GF-D8 (cell line): ENCODE measurements at places on chromosomes 12 and 14.
A peak's percentile ranks its signal among the peaks of the same experiment; 100 is the strongest.

- DNase-seq: no peak
Observed at GRCh38 chr12:132426349-132427173, 63.4 kb upstream of the FBRSL1 start.

DNA sequence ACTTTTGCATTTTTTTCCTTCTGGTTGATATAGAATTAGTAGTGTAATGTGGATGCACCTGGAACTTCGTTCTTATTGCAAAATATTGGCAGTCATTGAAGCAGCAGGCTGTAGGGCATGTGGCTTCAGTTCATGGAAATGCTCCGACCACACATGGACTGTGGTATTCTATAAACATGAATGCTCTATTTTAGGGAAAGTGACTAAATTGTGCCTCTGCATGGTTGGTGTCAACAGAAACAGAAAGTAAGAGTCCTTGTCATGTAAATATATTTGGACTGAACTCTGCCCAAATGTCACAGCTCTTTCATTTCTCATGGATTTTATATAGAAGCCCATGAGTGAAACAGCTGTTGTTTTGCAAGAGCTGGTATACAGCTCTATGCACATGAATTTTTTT, 917.0 kb downstream of the LRFN5 start:
- DNase-seq: no peak

- DNase-seq: no peak
Observed at GRCh38 chr14:23335623-23336022, 14.4 kb downstream of the PABPN1 start.

GRCh38 chr14:63212776-63213500, 8.7 kb downstream of the RHOJ start:
- no peak for DNase-seq

GRCh38 chr14:97878727-97879126, 1081.5 kb downstream of the VRK1 start:
- DNase-seq: no peak

- DNase-seq: no peak
Observed at GRCh38 chr14:94625353-94625635, 13.1 kb downstream of the SERPINA3 start.

DNA sequence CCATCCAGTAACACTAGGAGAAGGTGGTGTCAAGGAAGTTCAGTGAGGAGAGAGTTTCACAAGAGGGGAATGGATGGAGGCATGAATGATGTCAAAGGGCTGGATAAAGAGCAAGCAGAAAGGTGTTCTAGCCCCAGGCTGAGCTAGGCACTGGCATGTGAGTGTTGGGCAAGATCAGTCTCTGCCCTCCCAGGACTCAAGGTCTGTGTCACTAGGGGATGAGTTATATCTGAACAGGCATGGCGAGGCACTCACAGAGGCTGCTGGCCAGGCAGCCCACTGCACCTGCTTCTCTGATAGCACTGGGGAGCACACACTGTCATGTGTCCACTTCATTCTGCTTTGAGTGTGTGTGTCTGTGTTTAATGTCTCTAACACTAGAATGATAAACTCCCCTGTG, 903.8 kb downstream of the BCL11B start:
- DNase-seq: no peak

- DNase-seq: no peak
Observed at GRCh38 chr12:109743076-109743910, 29.7 kb downstream of the FAM222A start.

DNA sequence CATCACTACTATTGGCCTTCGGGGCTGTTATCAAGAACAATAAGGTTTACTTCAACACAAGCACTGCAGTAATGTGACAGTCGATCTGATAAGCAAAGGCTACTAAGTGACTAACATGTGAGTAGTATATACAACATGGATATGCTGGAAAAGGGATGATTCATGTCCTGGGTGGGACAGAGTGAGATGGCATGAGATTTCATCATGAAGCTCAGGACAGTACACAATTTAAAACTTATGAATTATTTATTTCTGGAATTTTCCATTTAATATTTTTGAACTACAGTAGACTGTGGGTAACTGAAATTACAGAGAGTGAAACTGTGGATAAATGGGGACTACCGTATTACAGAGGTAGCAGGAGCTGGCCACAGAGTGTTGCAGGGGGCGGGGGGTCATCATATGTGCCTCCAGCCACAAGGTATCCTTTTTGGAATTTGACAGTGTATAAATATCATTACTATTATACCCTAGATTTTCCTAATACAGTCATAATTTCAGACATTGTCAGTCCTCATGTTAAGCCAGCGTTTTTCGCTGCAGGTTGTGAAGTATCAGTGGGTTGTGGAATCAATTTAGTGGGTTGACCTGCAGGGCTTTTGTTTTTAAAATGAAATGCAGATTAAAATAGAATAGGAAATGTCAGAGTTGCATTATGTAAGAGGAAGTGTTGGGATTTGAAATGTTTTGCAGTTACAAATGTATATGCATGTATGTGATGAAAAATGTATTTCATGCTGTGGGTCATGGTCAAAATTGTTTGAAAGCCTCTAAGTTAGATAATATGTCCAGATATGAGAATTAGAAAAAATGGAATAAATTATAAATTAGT, 148.0 kb upstream of the NUDT4 start:
- DNase-seq: no peak

DNA sequence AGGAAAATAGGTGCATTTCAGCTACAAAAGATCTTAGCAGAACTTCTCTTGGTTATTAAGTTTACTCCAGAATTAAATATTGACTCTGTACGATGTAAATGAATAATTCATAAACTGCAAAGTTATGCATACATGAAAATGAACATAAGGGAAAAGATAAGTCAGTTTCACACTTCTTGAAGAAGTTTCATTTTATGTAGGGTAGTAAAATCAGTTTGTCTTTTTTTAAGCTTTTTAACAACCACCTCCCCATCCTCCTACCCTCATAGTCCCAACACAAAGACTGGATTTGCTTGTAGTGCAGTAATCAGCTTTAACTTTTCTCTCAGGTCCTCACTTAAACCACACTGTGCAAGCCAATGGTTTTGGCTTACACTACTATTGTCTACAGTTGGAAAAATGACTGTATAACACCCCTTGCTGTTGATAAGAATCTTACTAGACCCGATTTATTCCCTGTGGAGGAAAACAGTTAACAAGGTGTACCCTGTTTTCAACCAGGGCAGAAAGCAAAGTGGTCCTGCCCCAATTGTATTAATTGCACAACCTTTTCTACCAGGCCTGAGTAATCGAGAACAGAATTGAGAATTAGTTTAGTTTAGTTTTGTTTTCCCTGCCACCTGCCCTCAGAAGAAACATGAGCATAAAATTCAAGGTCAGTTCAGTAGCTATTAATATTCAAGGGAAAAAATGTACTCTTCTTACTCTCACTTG, 44.1 kb downstream of the NIN start:
- no peak for DNase-seq

DNA sequence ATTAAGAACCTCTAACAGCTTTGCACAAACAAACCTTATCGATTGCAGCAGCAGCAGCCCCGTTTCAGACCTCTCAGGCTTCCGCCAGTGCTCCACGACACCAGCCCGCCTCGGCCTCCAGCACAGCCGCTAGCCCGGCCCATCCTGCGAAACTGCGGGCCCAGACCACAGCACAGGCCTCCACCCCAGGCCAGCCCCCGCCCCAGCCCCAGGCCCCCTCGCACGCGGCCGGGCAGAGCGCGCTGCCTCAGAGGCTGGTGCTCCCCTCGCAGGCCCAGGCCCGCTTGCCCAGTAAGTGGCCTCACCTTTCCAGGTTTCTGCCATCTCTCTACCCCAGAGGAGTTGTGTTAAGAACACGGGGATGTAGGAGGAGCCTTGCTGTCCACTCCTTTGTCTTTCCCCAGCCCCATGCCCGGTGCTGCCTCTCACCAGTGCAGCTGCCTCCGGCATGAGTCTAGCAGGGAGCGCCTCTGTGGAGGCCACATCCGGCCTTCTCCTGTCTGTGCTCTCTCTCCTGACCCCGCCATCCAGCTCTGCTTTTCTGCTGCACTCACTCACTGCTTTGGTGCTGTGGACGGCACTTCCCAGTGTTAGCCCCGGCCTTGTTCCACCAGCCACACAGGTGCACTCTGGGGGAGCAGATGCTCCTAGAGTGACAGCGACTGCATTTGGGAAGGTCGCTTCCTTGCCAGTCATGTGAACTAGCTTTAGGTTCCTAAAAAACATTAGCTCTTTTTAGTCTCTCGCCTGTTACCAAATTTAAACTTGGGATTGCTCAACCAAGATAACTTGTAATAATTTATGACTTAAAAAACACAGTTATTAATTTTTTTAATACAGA, 71.5 kb downstream of the EP400 start:
- no peak for DNase-seq

GRCh38 chr12:103905730-103906349, 24.4 kb upstream of the HSP90B1 start:
- DNase-seq: no peak

- DNase-seq: no peak
Observed at GRCh38 chr12:115297445-115297844, 613.5 kb upstream of the TBX3 start.

DNA sequence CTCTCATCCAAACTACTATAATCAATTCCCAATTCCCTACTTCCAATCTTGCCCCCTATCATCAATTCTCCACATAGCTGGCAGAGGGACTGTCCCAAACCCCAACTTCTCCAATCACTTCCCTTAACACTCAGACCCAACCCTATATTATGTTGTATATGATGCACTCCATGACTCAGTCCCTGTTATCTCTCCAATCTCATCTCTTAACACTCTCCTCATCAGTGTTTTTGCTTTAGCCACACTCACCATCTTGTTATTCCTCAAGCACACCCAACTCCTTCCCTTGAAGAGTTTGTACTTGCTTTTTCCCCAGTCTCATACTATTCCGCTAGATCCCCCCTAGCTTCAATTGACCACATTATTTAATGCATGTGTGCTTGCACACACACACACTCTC, 4.9 kb downstream of the RHOJ start:
- no peak for DNase-seq

DNA sequence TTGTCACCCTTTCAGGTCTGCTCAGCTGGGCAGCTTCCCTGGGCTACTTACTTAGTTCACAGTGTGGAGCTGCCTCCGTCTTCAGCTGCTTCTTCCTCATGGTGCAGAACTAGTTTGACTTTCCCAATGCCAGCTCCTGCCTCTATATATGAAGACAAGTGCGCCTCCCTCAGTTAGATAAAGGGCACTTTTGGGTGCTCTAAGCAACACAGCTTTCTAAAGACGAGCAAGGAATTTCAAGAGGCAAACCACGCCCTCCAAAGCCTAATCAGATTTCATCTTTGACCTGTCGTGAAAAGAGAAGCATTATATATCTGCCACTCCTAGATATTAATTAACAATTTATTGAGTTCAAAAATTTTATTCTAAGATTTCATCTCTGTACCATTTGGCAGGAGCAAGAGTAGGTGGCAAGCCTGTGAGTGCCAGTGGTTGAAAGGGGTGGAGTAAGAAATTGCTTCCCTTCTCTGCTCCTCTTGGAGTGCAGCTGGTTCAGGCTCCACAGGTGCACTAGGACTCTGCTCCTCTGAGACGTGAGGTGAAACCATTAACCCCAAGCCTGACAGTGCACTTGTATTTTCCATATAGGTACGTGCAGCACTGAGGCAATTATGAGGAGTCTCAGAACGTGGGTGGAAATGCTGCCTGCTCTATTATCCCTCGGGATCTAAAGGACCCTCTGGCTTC, 2.1 kb upstream of the SLC11A2 start:
- peak; percentile 83 for DNase-seq

DNA sequence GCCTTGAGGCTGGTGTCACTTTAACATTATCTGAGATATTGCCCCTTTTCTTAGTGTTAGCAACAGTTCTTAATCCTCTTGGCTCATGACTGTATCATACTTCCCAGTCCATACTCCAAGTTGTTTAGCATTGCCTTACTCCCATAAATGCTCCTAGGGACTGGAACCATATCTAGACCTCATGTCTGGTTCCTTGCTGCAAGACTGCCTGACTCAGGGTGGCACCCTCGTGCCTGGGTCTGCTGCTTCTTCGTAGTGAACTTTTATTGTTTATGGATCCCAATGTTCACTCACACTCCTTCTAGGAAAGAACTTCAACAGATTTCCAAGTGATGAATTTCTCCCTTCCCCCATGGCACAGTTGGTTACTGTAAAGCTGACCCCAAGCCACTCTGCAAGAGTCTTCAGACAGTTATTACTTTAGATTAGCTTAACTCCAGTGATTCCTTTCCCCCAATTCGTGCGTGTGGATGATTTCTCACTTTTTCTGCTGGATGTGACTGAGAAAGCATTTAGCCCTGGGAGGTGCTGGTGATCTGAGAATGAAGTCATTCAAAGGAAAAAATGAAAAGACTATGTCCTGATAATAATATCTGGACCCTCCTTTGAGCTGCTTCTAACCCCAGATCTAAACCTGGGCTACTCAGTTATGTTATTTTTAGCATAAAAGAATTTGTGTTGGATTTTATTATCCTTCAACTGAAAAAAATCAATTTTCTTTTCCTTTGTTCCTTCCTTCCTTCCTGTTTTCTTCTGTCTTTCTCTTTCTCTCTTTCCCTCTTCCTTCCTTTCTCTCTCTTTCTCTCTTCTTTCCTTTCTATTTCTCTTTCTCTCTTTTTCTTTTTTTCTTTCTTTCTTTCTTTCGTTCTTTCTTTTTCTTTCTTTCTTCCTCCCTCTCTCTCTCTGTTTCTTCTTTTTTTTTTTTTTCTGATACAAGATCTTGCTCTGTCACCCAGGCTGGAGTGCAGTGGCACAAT, 47.5 kb upstream of the PPP1R12A start:
- DNase-seq: no peak

DNA sequence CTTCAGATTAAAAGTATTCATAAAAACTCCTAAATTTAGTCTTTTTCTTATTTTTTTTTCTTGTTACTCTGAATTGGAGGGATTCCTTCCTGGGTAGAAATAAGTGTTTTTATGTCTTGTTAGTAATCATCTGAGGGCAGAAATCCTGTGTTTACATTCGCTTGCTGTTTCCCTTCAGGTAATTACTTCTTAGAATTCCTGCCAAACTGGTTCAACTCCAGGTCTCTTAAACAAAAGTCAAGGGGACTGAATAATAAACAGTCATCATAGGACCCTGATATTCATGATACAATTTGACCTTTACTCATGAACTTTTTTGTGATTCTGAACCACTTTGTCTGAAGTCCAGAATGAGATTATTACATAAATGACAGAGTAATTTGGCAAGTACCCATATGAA, 843.9 kb downstream of the FLRT2 start:
- DNase-seq: no peak

DNA sequence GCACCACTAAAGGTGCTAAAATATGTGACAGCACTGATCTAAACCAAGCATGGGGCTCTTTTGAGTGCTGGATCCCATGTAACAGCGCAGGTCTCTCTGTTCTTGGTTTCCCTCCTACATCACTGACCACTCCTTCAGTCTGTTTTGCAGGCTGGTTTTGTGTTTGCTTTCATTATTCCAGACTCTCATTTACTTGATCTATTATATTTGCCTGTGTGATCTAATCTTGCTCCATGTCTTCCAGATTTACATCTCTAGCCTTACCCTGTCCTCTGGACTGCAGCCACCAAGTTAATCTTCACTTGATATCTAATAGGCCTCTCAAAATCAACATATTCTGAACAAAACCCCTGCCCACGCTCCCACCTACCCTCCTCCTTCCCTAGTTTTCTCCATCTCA, 8.6 kb downstream of the GLIPR1 start:
- no peak for DNase-seq
